Activated T-helper 2 cell treated with anti-CD3 and anti-CD28 coated beads, Interferon-gamma antibody, Interleukin-2, Interleukin-4, amounts not matched to agents 10 μg/mL and 5 μg/mL and 100 μg/mL, durations not matched to agents 14 hours and 24 hours and 36 hours (primary cell): ENCODE measurements at places on chromosomes 16 and 17.

DNA sequence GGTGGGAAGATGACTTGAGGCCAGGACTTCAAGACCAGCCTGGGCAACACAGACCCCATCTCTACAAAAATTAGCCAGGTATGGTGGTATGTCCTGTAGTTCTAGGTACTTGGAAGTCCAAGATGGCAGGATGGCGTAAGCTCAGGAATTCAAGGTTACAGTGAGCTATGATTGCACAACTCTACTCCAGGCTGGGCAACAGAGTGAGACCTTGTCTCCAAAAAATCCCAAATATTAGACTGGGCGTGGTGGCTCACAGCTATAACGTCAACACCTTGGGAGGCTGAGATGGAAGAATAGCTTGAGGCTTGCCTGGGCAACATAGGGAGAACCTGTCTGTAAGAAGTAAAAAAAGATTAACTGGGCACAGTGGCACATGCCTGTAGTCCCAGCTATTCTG lies 30.8 kb downstream of the SUZ12 start:
- no peak for DNase-seq

- DNase-seq = no peak
These were observed 37.8 kb downstream of the TIMM22 start for GRCh38 chr17:1034652-1035210.

GRCh38 chr16:30953511-30954124 lies 3.9 kb upstream of the SETD1A start:
- DNase-seq = peak; percentile 42

DNA sequence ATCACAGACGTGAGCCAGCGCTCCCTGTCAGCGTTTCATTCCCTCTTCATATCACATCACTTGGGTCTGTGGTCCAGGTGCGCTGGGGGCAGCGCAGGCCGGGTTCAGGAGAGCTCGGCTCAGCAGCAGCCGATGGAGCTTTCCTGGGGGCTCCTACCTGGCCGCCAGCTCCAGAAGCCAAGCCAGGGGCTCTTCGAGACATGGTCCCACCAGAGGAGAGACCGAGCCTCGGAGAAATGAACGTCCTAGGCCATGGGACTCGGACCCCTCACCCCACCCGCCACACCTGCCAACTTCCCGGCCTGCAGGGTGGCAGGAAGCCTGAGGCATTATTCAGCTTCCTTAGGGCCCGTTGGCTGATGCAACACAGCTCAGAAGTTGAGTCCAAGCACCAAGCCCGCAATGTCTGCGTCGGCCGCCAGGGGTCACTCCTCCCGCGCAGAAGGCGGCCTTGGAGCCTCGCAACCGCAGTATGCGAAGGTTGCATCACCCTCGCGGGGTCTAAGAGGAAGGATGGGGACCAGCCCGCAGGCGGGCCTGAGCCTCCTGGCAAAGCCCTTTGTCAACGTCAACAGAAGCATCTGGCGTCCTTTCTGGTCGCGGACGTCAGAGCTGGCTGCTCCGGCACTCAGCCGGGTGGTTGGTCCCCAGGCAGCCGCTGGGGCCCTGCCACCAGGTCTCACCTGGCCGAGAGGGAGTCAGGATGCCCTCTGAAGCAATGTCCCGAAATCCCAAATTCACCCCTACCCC lies 13.2 kb upstream of the KLHDC4 start:
- DNase-seq = peak; percentile 92

DNA sequence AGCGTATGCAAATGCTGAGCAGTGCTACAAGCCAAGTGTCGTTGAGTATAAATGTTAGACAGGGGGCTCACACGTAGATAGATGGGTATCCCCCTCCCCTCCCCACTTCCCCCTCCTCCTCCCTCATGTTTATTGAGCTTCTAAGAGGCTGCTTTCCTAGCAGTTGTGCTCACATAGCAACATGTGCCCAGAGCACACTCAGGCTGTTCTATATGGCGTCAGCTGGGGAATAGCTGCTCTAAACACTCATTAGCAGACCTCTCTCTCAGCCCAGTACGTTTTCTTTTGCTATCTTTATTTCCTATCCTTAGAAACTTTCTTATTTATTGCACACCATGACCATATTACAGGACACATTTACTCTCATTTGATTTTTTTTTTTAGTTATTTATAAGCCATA lies 1.8 kb downstream of the KCNJ2 start:
- DNase-seq = no peak

- no peak for DNase-seq
These were observed 122.4 kb upstream of the NUDT7 start for GRCh38 chr16:77599793-77600415.

DNA sequence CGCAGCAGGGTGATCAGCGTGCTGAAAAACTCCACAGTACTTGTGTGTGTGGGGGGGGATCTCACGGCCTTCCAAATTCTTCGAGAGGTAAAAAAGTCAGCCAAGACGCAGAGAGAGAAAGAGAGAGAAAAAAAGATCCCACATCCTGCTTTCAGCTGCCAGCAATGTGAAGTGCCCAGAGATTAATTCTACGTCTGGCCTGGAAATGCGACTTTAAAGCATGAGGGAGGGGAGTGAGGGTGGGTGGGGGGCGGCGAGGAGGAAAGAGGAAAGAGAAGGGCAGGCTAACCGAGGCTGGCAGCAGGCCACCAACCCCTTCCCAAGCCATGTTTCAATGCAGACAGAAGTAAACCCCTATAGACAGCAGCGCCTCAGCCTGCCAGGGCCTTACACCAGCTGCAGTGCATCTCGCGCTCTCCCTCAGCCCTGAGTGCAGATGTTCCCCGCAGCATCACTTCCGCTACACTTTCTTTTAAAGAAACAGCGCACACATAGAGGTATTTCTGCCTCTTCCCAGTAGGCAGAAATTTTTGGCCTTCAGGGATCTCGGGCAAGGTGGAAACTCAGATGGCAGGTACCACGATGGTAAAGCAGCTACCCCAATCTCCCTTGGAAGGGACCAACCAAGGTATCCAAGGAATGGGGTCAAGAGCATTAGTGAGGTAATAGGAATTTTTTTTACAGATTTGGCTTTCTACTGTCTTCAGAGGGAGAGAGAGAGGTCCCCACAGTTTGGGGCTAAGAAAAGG lies 87.8 kb downstream of the SMG6 start:
- DNase-seq = peak; percentile 68

- peak; percentile 23 for DNase-seq
These were observed 28.1 kb upstream of the NOL11 start for GRCh38 chr17:67689534-67690177.

GRCh38 chr17:41567317-41567716 lies 4.5 kb downstream of the KRT9 start:
- no peak for DNase-seq

GRCh38 chr16:66706506-66706880 lies 9.9 kb upstream of the CMTM4 start:
- no peak for DNase-seq

GRCh38 chr17:15738066-15738465 lies 6.0 kb downstream of the TBC1D26 start:
- DNase-seq = no peak

GRCh38 chr17:57484081-57484666 lies 227.9 kb downstream of the MSI2 start:
- no peak for DNase-seq

DNA sequence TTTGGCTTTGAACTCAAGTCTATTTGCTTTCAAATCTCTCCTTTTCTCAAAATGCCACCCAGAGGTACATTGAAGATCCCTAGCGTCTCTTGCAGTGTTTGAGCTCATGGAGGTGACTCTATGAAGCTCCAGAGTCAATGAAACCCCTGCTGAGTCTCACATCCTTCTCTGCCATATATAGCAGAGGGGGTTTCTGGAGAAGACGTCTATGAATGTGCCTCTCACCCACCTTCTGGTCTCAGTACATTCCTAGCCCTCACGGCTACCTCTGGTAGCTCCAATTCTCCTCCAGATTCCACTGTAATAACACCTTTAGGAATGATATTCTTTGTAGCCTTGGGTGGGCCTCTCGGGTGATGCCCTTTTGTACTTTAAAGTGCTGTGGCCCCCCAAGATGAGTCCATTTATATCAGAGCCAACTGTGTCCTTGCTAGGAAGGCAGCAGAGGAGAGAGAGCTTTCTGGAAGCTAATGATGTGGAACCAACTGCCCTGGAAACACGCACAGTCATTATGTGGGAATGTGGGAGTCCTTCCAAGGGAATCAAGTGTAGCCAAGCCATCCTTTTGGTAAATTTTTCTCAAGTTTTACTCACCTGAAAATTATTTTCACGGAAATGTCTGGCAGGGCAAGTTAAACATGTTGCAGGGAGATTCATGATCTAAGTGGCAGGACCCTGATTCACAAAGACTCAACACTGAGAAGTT lies 123.4 kb downstream of the ASIC2 start:
- DNase-seq = no peak

- no peak for DNase-seq
These were observed 23.3 kb downstream of the MAP1LC3B start for GRCh38 chr16:87415441-87415840.

GRCh38 chr16:19555938-19556771 lies 652 bp downstream of the VPS35L start:
- DNase-seq = peak; percentile 19

- no peak for DNase-seq
These were observed 902 bp downstream of the GHDC start for GRCh38 chr17:42193216-42193968.

DNA sequence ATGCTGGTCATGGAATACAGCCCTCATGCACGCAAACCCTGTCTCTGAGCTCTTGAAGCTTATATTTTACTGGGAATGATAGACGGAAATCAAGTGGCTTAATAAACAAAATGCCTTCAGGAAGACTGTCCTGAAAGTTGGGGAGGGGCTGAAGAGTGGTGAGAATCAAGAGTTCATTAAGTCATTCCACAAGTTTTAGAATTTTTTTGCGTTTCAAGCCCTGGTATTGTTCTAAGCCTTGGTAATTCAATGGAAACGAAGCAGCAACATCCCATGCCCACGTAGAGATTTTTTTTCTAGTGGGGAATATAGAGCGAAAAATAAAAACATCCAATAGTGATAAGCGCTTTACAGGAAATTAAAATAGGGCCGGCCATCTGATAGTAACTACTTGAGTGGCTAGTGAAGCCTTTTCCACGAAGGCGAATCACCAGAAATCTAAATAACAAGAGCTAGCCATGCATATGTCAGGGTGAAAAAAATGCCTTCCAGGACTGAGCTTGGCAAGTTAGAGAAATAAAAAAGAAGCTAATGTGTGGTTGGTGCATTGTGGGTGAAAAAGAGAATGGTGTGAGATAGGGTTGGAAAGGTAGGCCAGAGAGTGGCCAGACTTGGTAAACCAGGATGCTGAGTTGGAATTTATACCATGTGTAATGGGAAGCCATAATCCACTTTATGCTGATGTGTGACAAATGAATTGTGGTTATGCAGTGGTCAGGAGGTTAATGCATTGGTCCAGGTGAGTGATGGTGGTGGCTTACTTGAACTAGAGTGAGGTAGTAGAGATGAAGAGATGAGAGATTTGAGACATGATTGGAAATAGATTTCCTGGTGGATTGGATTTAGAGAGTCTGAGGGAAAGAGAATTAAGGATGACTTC lies 772 bp downstream of the PFAS start:
- no peak for DNase-seq

- DNase-seq = no peak
These were observed 68.2 kb upstream of the XYLT1 start for GRCh38 chr16:17538927-17539326.

GRCh38 chr17:34382621-34383124 lies 19.6 kb upstream of the CCL1 start:
- no peak for DNase-seq

GRCh38 chr17:82718986-82719685 lies 2.6 kb downstream of the FN3KRP start:
- DNase-seq = no peak

- no peak for DNase-seq
These were observed 149.3 kb downstream of the ENGASE start for GRCh38 chr17:79223953-79224352.

- DNase-seq = no peak
These were observed 24.9 kb downstream of the SCNN1G start for GRCh38 chr16:23207485-23207884.

GRCh38 chr16:22838681-22839080 lies 24.7 kb downstream of the HS3ST2 start:
- no peak for DNase-seq

- DNase-seq = no peak
These were observed 76.7 kb upstream of the ALOX12 start for GRCh38 chr17:6919158-6919557.

DNA sequence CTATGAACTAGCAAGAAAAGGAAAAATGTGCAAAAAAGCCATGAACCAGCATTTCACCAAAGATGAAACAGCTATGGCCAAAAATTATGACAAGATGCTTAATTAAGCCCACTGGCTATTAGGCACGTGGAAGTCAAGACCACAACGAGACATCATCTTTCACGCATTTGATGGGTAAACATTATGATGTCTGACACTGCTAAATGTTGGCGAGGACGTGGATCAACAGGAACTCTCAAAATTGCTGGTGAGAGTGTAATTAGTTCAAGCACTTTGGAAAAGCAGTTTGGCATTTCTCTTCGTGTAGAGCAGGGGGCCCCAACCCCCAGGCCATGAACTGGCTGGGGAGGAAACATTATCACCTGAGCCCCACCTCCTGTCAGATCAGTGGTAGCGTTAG lies 39.6 kb upstream of the ADGRG1 start:
- DNase-seq = no peak

DNA sequence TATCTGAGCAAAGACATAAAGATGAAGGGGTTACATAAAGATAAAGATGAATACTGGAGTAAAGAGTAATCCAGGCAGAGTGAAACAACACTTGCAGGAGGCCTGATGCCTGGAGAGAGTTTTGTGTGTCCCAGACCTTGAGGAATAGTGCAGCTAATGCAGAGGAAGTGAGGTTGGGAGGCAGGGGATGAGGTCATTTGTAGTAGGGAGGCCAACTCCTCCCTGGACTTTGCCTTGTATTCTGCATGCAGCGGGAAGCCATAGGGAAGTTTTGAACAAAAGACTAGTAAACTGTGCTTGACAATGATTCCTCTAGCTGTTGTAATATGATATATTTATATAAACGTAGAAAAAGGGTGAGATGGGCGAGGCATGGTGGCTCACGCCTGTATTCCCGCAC lies 356.6 kb downstream of the KCNJ2 start:
- no peak for DNase-seq

GRCh38 chr17:73301369-73301768 lies 10.4 kb downstream of the CDC42EP4 start:
- DNase-seq = no peak

DNA sequence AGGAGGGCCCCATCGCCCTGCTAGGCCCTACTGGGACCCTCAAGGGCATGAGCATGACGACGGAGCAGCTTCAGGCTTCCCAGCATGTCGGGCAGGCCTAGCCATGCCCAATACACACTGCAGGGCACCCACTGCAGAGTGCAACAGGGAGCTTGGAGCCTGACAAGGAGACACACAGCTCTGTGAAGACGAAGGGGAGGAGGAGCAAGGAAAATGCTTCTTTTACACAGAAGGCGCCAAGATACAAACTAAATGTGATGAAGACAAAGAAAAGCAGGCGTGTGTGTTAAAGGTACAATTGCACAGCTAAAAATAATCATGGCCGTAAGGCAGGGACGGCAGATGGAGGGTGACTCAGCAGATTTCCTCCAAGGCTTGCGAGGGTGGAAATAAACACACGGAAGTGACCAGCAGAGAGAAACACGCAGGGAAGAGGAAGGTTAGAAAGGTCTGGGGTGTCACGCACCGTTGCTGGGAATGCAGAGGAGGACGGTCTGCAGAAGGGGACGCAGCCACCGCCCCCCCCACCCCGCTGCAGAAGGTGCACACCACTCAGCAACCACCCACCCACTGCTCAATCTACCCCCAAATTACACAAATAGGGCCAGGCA lies 108.5 kb downstream of the ZNF778 start:
- DNase-seq = no peak
